SK-N-DZ (cell line): ENCODE measurements at places on chromosomes 5 and 9.

GRCh38 chr5:75496026-75496425 is 15.4 kb downstream of the CERT1 start:
- no peak for DNase-seq

- no peak for DNase-seq
Measured at GRCh38 chr5:89353837-89354551, 471.0 kb upstream of the MEF2C start.

DNA sequence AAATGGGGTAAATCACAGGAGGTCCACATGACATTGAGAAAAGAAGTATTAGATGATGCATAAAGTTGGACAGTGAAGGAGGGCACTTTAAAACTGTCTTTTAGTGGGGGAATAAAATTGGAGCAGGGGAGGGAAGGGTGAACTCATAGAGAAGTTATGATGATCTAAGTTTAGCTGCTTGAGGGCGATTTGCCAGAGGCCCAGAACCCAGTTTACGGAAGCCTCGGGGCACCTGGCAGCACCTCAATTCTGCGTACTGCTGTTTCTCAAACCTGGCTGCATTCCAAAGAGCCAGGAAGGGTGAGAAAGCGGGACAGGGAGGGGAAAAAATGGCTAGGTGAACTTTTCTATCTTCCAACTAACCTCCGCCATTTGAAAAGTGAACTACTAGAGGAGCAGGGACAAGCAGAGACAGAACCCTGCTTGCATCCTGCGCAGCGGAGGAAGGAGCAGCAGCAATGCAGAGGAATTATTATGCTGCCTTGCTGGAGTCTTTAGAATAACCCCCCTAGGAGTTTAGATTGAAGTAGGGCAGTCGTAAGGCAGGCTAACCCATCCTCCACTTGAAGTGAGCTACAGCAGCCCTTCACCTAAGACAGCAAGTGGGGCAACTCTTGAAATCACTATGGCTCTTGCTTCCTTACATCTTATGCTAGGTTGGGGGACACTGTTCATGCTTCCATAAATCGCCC is 316.8 kb downstream of the BRINP1 start:
- DNase-seq = no peak

GRCh38 chr9:130448771-130449603 is 4.2 kb downstream of the ASS1 start:
- DNase-seq = no peak

GRCh38 chr5:73390972-73391371 is 57.6 kb downstream of the FOXD1 start:
- DNase-seq = no peak

GRCh38 chr5:170541146-170541769 is 37.4 kb downstream of the KCNIP1 start:
- DNase-seq = no peak

DNA sequence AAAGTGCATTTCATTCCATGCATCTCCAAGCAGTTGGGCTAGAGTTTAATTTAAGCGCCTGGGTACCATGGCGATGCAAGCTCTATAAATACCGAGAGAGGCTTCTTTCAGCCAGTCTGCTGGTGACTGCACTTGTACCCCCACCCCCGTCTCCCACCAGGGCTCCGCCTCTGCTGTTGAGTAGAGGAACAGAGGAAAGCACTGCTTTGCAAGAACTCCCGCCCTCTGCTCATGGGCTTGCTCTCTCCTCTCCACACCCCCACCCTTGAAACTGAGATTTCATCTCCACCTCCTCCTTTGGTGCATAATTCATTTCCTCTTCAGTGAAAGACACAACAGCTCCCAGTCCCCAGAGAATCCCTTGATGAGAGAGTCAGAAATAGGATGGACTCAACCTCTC is 5.1 kb upstream of the WWC1 start:
- DNase-seq = peak; percentile 46

- no peak for DNase-seq
Measured at GRCh38 chr5:72106817-72107130, 501 bp upstream of the MAP1B start.

- no peak for DNase-seq
Measured at GRCh38 chr5:65172486-65173129, 309.1 kb downstream of the ADAMTS6 start.

DNA sequence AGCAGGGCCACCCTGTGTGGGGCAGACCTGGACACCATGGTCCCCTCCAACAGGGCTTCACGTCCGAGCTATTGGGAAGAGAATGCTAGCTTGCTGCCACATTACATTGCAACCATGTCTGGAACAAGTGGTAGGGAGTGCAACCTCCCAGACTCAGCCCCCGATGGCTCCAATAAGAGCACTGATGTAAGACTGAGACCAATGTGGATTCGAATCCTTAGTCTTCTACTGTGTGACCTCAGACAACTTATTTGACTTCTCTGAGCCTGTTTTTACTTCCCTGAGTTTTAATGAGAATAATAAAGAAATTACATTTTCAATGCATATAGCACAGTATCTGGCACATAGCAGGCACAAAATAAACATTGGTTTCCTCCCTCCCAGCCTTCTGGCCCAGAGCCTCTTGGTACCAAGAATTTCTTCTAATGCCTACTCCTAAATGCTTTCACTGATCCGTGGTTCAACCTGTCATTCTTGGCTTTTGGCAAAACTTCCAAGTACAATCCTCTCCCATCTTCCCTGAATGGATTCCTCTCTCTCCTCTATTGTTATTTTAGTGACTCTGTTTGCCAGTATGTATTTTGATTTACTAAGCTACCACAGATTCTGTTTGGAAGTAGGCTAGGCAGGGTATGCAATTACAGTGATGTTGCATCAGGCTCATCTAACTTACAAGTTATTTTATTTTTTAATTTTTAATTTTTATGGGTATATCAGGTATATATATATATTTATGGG is 34.6 kb upstream of the COL15A1 start:
- no peak for DNase-seq

GRCh38 chr9:80784647-80785046 is 904.7 kb downstream of the TLE1 start:
- no peak for DNase-seq

GRCh38 chr5:115452536-115453235 is 91.9 kb downstream of the FEM1C start:
- DNase-seq = no peak

DNA sequence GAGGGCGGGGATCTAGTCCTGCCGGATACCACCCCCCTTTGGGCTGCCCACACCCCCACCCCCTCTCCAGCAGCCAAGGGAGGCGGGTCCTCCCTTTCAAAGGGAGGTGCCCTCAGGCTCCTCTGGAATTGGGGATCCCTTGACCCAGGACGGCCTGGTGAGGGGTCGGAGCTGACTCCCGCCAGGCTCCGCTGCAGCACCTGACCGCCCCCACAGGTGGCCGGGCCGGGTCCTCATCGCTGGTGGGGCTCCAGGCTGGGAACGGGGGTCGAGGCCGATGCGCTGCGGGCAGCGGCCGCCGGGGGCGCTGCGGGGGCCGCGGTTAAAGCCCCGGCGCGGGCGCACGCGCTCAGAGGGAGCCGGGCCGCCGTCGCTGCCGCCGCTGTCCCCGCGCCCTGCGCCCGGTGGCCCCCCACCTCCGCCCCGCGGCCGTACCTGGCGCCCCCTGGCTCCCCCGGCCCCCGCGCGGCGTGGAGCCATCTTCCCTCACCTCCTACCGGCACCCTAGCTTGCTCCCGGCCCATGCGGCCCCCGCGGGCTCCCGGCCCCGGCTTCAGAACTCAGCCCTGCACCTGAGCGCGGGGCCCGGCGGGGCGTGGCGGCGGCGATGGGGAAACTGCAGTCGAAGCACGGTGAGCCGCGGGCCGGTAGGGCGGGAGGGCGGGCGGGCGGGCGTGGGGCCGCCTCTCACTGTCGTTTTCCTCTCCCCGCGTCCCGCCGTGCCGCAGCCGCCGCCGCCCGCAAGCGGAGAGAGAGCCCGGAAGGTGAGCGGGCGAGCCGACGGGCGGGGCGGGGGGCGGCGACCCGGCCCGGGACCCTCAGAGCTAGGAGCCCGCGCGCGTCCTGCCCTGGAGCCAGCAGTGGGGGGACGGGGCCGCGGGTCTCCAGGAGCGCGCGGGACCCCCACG is at the start of gene NKD2:
Gene NKD2 (plus strand): TSS at position 352 of the 908 bp plus-strand sequence. CDS start 256 bp downstream, at position 608.
- no peak for DNase-seq

- peak; percentile 58 for DNase-seq
Measured at GRCh38 chr5:140114341-140115185, 654 bp downstream of the PURA start.

DNA sequence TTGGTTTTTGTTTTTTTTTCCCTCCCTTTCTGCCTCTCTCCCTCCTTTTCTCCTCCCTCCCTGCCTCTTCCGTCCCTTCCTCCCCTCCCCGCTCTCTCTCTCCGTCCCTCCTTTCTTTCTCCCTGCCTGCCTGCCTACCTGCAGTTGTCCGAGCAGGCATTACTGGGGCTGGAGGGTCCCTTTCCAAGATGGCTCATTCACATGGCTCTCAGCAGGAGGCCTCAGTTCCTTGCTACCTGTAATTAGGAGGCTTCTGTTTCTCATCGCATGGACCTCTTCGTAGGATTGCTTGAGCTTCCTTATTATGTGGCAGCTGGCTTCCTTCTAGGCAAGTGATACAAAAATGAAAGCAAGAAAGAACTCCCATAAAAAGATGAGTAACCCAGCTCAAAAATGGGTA is 8.0 kb downstream of the RGS3 start:
- no peak for DNase-seq
